ENCODE measurements at places on chromosomes 11 and 22.

DNA sequence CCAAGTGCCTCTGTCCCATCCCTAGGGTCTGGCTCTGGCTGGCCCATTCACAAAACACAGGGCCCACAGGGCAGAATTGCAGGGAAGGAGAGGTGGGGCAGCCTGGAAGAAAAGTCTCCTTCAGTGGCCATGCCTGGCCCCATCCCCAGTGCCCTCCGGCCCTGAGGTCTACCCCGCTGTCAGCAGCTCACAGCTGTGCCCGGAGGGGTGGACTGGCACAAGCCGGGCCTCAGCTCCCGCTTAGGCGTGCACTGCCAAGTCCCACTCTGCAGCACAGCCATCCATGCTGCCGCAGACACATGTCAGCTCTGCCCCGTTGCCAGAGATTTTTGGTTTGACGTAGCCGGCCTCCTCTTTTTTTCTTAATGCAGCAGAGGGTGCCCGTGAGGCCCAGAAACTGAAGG, 3.9 kb upstream of the SCN2B start:
- no peak overlapping the region for H3K27ac ChIP-seq
- no peak overlapping the region for H3K4me3 ChIP-seq
- peaks cover 39% of the 10 kb centered on the region for H3K27me3 ChIP-seq
- H3K36me3 ChIP-seq, result no peaks in the 10 kb centered on the region
- peak; percentile 61 for DNase-seq
- H3K4me1 ChIP-seq, result no peaks in the 10 kb centered on the region

DNA sequence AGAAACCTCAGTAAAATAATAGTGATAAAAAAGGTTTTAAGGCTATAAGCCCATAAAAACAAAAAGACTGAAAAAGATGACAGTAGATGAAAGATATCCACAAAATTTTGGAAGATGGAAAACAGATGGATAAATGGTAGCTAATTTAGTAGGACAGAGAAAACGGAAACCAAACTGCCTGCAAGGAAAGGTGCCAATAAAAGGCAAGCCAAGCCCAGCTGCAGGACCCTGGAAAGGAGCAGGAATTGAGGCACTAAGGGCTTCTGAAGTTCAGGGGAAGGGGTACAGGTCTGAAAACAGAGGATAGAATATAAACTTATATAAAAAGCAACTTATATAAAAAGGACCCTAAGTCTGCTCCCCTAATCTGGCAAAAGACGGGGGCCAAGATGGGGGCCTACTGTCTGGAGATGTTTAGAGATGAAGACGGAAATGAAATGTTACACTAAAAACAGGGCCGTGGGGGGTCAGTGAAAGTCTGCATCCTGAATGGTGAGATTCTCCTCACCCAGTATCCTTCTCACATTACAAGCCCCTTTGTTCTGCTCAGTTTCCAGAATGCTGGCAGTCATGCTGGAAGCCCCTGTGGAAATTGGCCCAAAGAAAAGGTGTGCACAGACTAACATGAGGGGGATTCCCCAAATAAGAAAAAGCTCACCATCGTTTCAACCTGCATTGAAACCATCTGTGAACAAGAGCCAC, 269.3 kb upstream of the PITPNB start:
- no peak overlapping the region for H3K27ac ChIP-seq
- no peaks in the 10 kb centered on the region for H3K4me1 ChIP-seq
- no peak overlapping the region for H3K4me3 ChIP-seq
- no peak for DNase-seq

DNA sequence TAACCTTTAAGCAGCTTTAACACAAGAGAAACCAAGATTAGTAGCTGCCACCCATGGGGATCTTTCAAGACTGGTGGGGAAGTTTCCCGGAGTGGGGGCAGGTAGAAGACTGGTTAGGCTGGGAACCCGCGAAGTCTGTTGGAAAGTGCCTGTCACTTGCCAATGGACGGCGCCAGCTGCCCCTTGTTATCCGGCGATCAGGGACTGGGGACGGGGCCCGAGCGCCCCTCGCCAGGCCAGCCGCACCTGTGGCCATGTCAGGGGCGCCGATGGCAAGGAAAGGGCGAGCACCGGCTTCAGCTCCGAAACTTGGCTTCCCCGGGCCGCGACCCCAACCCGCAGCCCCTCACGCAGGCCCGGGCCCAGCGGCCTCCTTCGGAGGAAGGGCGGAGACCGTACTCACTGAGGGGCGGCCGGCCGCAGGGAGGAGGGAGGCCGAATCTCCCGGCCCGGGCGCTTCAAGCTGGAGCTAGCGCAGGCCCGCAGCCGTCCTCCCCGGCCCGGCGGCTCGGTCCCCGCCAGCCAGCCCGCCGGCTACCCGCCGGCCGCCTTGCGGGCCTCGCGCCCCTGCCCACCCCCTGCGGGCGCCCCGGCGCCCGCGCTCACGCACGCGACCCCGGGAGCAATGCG, 539 bp downstream of the EIF4ENIF1 start:
- H3K36me3 ChIP-seq, result peaks cover 35% of the 10 kb centered on the region
- H3K27me3 ChIP-seq, result no peaks in the 10 kb centered on the region
- peak overlapping the region; percentile 94 for H3K27ac ChIP-seq
- peak overlapping the region; percentile 80 for H3K4me3 ChIP-seq
- no peak for DNase-seq
- H3K4me1 ChIP-seq, result peaks cover 37% of the 10 kb centered on the region

DNA sequence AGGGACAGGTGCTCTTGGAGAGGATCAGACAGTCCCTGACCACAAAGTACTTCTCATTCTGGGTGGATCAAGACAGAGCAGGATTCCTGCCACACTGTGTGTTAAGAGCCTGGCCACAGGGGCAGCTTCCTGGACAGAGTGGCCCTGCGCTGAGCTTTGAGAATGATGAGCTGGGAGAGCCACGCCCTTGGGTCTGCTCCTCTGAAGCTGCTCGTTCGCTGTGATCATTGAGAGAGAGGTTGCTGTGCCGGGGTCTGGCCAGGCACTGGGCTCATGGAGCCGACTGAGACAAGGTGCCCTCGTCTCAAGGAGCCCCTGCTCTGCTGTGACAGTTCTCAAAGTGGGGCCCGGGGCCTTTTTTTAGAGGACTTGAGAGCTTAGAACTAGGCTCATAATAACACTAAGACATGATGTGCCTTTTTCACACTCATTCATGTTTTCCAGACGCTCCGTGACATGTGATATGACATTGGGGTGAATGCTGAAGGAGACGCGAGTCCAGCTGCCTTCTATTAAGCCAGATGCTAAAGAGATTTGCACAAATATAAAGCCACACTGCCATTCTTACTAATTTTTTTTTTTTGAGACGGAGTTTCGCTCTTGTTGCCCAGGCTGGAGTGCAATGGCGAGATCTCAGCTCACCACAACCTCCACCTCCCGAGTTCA, 1.6 kb upstream of the MFRP start:
- no peak overlapping the region for H3K27ac ChIP-seq
- no peaks in the 10 kb centered on the region for H3K27me3 ChIP-seq
- H3K4me1 ChIP-seq, result peaks cover 2% of the 10 kb centered on the region
- H3K36me3 ChIP-seq, result no peaks in the 10 kb centered on the region

DNA sequence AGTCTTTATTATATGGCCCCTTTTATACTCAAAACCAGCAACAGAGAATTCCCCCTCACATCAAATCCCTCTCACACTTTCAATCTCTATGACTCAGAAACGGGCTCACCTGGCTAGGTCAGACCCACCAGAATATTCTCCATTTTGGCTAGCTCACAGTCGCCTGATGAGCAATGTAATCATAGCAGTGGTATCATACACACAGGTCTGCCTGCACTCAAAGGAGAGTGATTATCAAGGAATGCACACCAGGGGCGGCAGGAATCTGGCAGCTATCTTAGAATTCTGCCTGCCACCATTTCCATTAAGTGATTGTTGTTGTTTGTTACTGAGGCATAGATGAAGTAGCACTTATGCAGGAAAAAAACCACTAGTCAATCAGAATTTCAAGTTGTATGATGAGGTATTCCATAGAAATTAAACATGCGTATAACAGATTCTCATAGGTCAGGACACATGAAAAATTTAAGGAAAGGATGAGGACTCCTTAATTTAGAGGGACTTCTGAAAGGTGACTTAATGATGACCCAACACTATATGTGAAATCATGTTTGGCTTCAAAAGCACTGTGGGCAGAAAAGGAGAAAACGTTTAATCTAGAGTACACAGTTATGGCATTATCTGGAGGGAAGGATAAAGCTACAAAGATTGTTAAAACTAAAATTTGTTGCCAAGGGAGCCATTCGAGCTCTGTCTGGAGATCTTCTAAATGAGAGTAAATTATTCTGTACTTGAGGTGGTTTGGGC, 185.8 kb upstream of the DDI1 start:
- H3K4me3 ChIP-seq, result no peak overlapping the region
- H3K27me3 ChIP-seq, result no peaks in the 10 kb centered on the region
- no peaks in the 10 kb centered on the region for H3K36me3 ChIP-seq
- H3K4me1 ChIP-seq, result peaks cover 37% of the 10 kb centered on the region

GRCh38 chr11:112082729-112083128, 3.8 kb downstream of the TIMM8B start:
- no peaks in the 10 kb centered on the region for H3K27me3 ChIP-seq
- H3K27ac ChIP-seq, result no peak overlapping the region
- no peak for DNase-seq
- no peak overlapping the region for H3K4me3 ChIP-seq
- H3K4me1 ChIP-seq, result peaks cover 14% of the 10 kb centered on the region

DNA sequence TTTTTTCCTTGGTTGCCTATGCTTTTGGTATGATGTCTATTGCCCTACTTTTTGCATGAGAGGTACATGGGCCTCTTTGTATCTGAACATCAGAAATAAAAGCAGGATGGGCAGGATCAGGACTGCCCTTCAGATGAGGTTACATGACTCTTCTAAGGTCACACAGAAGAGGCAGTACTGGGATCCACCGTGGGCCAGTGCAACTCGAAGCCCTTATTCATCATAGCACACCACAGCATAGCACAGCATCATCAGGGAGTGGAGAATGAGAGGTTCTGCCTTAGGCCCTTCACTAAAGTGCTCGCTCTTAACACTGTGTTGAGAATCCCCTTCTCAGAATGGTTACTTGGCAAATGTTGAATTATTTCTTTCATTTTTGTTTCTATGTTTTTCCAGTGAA, 88.3 kb downstream of the C22orf31 start:
- H3K27me3 ChIP-seq, result no peaks in the 10 kb centered on the region
- DNase-seq, result no peak
- H3K4me3 ChIP-seq, result no peak overlapping the region
- peaks cover 13% of the 10 kb centered on the region for H3K4me1 ChIP-seq
- no peak overlapping the region for H3K27ac ChIP-seq
- no peaks in the 10 kb centered on the region for H3K36me3 ChIP-seq

DNA sequence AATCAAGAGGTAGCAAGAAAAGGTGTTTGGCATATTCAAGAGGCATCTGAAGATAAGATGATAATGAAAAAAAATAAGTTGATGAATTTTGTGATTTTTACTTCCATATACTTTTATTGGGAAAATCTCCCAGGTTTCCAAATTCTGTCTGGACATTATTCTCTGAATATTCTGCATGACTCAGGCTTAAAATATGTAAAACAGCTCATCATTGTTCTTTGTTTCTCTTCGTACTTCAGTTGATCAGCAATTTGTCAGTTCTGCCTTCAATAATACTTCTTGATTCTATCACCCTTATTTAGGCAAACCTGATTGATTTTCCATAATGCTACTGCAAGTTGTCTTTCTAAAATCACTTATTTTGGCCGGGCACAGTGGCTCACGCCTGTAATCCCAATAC, 30.2 kb downstream of the GTF2H1 start:
- H3K27me3 ChIP-seq, result no peaks in the 10 kb centered on the region
- H3K36me3 ChIP-seq, result peaks cover 53% of the 10 kb centered on the region
- no peak overlapping the region for H3K27ac ChIP-seq
- no peak overlapping the region for H3K4me3 ChIP-seq
- no peak for DNase-seq
- H3K4me1 ChIP-seq, result no peaks in the 10 kb centered on the region

DNA sequence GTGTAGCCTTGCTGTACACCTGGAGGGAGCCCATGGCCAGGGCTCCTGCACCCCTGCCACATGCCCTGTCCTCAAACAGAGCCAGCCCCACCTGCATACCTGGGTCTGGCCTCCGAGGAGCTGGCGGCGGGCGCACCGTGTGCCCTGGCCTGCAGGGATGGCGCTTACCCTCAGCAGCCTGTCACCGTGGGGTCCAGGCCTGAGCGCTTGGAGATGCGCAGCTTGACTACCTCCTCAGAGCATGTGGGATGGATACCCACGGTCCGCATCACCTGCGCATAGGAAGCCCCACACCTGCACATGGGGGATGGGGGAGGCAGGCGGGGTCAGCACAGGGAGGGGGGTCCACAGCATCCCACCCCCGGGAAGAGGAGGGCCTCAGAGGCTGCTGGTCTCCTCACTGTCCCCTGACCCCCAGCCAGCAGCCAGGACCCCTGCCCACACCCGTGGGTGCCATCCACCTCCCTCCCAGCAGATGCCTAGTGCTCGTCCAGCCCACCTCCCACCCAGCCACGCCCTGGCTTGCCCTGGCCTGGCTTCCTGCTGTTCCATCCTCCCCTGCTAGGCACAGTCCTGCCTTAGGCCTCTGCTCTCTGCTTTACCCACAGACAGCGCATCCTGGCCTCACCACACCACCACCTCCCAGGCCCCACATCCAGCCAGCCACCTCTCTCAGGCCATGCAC, 22.4 kb upstream of the GNB1L start:
- no peaks in the 10 kb centered on the region for H3K27me3 ChIP-seq
- peaks cover 24% of the 10 kb centered on the region for H3K4me1 ChIP-seq
- DNase-seq, result peak; percentile 11
- peaks cover 18% of the 10 kb centered on the region for H3K36me3 ChIP-seq
- no peak overlapping the region for H3K27ac ChIP-seq

- H3K4me3 ChIP-seq, result no peak overlapping the region
- H3K27me3 ChIP-seq, result no peaks in the 10 kb centered on the region
- no peaks in the 10 kb centered on the region for H3K4me1 ChIP-seq
- H3K27ac ChIP-seq, result no peak overlapping the region
- no peak for DNase-seq
- H3K36me3 ChIP-seq, result no peaks in the 10 kb centered on the region
These were observed 3.7 kb upstream of the SIK2 start for GRCh38 chr11:111598559-111598958.

DNA sequence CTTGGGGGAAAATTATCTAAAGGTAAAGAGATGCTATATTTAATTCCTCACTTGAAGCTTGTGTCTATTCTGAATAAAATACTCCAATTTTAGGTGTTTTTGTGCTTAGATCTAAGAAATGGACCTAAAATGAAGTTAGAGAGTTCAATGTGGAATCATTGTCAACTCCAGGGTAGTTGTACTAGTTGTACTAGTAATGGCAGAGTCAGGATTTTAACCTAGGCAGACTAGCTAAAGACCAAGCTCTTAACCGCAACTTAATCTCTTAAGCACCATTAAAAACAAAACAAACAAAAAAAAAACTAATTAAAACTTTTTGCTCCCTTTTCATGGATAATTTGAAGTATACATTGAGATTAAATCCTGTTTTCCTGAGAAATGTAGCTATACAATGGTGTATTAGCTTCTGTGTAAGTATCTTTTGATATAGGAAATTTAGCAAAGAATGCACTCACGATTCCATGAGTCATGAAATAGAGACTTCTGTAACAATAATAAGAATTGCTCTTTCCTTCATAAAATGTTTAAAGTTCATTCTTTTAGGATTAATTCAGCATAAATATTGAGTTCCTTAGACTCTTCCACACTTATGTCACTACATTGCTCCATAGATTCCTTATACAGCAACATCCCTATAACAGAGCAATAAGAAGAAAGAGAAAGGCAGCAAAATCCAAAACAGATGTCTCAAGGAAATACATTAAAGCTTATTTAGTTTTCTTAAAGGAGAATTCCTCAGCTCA, 26.5 kb upstream of the SOX6 start:
- DNase-seq, result no peak
- no peak overlapping the region for H3K4me3 ChIP-seq

GRCh38 chr22:19853058-19853878, 1.4 kb downstream of the GNB1L start:
- peaks cover 64% of the 10 kb centered on the region for H3K4me1 ChIP-seq
- peak overlapping the region; percentile 94 for H3K4me3 ChIP-seq
- H3K27me3 ChIP-seq, result no peaks in the 10 kb centered on the region
- DNase-seq, result no peak
- peak overlapping the region; percentile 94 for H3K27ac ChIP-seq
- peaks cover 30% of the 10 kb centered on the region for H3K36me3 ChIP-seq
